Right forelimb (tissue), 1 donor: ENCODE measurements at places on chromosomes 3 and 15.

- DNase-seq = no peak
Observed at GRCh38 chr15:61759639-61760038, 300.6 kb downstream of the VPS13C start.

- DNase-seq = peak; percentile 50
Observed at GRCh38 chr3:69740103-69741021, 1.1 kb downstream of the MITF start.

DNA sequence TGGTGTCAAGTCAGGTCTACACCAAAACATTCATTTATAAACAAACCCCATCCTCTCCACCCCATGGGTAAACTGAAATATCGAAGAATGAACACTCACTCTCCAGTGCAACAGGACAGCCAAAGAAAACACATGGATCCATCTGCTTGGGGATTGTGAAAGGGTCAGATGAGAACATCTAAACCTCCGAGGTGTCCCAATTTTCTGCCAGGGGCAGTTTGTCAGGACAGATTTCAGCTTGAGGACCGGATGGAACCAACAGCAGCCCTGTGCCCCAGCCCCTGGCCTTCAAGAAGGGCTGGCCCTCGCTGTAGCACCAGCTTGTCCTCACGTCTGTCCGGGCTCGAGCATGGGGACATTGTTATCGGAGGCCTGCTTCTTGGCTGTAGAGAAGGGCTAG lies 45.5 kb downstream of the PCSK6 start:
- no peak for DNase-seq

DNA sequence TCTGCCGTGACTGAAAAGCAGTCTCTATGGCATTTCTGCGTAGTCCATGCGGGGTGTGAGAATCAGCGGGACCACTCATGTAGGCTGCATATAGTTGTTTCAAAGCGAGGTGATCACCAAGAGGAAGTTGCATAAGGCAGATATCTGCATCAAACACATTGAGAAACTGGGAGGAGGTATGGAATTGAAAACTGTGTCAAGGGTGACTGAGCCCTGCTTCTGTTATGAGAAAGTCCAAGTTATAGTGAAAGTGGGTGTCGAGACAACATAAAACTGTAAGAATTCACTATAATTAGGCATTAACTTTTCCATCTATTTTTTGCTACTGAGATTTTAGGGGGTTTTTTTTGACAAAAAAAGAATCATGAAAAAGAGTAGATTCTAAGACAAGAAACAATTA lies 109.3 kb downstream of the ZIC1 start:
- DNase-seq = no peak

GRCh38 chr15:90154861-90155626 lies 46.1 kb upstream of the SEMA4B start:
- DNase-seq = no peak

DNA sequence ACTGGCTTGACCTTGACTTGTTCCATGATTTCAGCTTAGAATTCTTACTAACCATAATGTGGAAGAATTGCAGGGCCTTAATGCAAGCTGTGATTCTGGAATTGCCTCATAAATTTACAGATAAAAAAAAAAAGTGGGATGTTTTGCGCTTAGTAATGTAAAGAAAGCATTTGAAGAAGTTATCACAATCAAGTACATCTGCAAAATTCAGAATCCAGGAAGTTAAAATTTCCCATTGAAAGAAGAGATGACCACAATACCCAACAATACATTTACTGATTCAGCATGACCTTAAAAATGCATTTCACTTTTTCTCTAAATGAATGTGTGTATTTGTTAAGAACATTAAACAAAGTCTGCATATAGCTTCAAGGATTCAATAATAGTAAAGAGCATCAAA lies 65.1 kb upstream of the CCNL1 start:
- no peak for DNase-seq

- DNase-seq = no peak
Observed at GRCh38 chr3:1847571-1847970, 251.1 kb upstream of the CNTN4 start.

DNA sequence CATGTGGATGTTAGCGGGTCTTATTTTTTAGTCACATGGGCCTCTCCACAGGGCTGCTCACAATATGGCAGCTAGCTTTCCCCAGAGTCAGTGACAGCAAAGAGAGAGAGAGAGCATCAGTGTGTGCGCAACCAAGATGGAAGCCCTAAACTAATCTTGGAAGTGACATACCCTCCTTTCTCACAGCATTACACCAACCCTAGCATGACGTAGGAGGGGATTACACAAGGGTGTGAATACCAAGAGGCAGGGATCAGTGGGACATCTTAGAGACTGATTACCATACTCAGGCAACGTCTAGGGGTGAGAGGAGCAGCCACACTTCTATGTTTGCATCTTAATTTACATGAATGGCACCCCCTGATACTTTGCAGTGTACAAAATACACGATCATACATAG lies 3.5 kb upstream of the UBE2E2 start:
- DNase-seq = no peak
